ENCODE measurements at places on chromosomes 12 and 14.

DNA sequence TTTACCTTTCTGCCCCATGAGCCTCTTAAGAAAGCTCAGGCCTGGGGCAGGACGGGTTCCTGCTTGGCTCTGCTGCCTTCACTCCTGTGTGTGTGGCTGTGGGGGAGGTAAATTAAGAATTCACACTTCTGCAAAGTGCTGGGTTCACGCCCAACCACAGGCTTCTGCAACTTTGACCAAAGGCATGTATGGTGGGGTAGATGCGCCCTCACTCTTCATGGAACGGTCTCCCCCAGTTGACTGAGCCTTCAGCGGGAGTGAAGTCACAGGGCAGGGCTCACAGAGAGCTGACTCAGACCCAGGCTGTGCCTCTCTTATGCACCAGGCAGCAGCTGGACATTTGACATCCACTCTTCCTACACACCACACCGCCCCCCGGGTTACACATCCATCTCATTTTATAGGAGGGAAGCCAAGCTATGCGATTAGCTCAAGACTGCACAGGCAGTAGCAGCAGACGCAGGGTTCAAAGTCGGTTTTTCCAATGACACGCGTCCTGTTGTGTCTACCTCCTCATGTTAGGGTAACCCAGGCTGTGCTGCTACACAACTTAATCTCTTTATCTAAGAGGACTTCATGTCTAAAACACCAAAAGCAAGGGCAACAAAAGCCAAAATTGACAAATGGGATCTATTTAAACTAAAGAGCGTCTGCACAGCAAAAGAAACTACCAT, 15.4 kb upstream of the BCL11B start:
- DNase-seq: peak; percentile 28

GRCh38 chr12:80954857-80955520, 17.3 kb upstream of the LIN7A start:
- DNase-seq: no peak

GRCh38 chr12:86052921-86053320, 178.8 kb downstream of the NTS start:
- DNase-seq: no peak

DNA sequence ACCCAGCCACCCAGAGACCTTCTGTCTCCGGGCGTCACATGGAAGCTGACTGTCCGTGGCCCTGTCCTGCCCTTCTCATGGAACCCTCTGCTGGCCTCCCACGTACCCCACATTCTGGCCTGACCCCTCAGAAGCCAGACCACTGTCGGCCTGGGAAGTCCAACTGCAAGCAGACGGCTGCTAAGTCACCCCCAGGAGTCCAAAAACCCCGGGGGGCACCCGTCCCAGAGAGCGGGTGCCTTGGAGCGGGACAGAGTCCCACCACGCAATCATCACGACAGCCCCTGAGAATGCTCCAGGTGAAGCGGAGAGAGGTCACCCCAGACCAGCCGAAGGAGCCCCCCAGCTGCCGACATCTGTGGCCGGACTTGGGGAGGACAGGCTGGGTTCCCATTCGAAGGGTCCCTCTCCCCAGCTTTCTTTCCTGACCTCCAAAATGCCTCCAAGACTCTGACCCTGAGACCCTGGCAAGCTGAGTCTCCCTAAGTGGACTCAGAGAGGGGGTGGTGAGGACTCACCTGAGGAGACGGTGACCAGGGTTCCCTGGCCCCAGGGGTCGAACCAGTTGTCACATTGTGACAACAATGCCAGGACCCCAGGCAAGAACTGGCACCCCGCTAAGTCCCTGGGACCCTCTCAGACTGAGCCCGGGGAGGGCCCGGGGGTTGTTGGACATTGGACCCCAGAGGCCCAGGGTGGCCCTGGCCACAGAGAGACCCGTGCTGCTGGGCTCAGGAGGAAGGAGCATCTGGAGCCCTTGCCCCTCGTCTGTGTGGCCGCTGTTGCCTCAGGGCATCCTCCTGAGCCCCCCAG, 337.1 kb downstream of the TMEM121 start:
- no peak for DNase-seq

- no peak for DNase-seq
These were observed 26.5 kb upstream of the ACTN1 start for GRCh38 chr14:69005432-69006148.

DNA sequence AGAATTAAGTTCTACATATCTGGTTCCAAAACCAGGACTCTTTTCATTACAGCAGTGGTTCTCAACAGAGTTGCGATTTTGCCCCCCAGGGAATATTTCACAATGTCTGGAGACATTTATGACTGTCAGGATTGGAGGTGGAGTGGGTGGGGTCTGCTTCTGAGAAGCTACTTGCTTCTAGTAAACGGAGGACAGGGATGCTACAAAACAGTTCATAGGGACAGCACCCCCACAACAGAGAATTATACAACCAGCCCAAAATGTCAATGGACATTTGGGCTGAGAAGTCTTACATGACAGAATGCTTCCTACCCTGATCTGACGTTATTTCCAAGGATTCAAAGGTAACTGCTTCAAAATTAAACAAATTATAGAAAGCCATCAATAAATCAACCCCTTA, 739 bp upstream of the SPATA7 start:
- DNase-seq: no peak

GRCh38 chr12:29895966-29896365, 112.2 kb upstream of the TMTC1 start:
- no peak for DNase-seq

- DNase-seq: peak; percentile 68
These were observed 11.4 kb downstream of the TMEM121 start for GRCh38 chr14:105537580-105538474.

DNA sequence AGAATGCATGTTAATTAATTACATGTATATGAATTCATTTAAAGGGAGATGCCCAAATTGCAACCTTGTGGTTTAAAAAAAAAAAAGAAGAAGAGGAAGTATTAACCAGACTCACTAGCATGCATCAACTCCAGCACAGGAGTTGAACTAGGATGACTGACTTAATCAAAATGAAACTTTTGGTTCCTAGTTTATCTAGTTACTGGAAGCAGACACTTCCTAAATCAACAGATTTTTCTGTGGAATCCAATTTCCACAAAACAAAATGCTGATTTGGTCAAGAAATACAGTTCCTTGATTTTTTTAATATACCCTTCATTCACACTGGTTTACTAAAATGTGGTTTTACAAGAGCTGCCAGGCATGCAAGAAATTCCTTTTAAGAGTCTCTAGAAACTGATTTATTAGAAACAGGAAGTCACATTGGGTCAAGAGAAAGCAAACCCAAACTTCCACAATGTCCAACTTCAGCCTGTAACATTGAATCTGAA, 41.6 kb downstream of the ITPR2 start:
- no peak for DNase-seq

- no peak for DNase-seq
These were observed 26.6 kb downstream of the MBIP start for GRCh38 chr14:36293824-36294223.

- DNase-seq: no peak
These were observed 17.7 kb downstream of the C12orf75 start for GRCh38 chr12:105348142-105348541.

DNA sequence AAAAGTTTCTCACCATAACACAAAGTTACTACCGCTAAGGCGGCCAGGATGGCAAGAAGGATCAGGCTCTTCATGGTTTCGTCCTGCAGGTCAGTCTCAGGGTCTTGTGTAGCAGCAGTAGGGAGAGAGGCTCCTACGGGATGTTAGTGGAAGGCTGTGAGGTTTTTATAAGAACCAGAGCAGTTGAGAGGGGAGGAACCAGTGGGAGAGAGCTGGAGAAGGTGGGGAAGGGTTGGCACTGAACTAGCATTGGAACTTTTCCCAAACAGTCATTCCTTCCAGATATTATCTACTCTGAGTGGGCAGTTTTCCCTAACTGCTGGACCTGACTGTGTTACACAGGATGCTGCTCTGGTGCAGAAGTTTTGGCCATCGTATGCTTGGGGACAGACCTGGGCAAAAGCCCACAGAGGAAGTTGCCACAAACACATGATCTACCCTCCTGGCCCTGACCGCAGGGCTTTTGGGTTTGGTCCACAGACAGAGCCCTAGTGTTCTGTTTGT, at the start of gene MGP:
Gene MGP (minus strand): TSS at position 137 of the 504 bp plus-strand sequence. CDS start 63 bp downstream, at position 74.
- no peak for DNase-seq

DNA sequence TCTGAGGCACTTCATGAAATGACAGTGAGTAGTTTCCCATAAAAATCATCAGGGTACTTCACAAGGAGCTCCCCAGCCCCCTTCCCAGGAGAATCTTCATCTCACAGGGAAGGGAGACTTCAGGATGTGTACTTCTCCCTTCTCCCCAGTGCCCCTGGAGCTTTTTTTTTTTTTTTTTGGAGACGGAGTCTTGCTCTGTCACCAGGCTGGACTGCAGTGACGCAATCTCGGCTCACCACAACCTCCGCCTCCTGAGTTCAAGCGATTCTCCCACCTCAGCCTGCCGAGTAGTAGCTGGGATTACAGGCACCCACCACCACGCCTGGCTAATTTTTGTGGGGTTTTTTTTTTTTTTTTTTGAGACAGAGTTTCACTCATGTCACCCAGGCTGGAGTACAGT, 10.4 kb downstream of the ITPK1 start:
- no peak for DNase-seq

DNA sequence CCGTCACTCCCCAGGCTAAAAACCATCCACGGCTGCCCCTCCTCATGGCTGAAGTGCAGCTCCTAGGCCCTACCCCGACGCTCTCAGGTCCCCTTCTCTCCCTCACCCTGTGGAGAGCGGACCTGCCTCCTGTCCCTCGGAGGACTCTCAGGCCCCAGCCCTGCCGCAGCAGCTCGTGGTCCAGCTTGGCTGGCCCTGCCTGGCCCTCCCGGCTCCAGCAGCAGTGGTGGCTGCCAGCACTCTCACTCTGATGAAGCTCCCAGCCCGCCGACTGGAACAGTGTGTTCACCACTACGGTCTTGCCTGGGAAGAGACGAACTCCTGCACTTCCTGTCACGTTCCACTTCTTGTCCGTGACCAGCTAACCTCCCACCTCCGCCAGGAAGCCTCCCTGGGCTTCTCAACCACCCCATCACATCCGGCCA, 11.1 kb downstream of the BAG5 start:
- DNase-seq: no peak

Data from activated CD4-positive, alpha-beta T cell treated with anti-CD3 and anti-CD28 coated beads, Interleukin-10, Interleukin-2, amounts not matched to agents 100 ng/mL and 50 ng/mL, durations not matched to agents 16 hours and 8 hours (primary cell).